ENCODE measurements at places on chromosomes 16 and 17.
A peak's percentile ranks its signal among the peaks of the same experiment; 100 is the strongest.

- no peak for DNase-seq
These were observed 2.4 kb downstream of the C1QL1 start for GRCh38 chr17:44965481-44966234.

DNA sequence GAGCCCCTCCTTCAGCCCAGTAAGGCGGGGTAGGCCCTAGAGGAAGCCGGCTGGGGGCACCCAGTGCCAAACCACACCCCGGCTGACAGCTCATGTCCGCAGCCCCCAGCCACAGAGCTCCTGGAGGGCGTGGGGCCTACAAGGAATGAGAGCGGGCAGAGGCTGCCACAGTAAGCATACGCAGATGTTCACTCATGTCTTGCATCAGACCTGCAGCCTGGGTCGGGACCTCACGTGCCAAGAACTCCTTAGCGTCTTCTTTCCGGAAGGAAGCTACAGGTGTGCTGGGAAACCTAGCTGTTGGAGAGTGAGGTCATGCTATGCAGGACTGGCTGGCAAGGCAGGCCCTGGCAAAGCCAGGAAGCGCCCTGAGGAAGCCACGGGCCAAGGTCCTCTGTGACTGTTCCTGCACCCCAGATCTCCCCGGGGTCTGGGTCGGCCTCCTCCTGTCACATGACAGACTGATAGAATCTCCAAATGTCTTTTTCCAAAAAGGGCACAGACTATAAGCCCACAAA is 1.6 kb downstream of the ZNF598 start:
- DNase-seq: no peak

DNA sequence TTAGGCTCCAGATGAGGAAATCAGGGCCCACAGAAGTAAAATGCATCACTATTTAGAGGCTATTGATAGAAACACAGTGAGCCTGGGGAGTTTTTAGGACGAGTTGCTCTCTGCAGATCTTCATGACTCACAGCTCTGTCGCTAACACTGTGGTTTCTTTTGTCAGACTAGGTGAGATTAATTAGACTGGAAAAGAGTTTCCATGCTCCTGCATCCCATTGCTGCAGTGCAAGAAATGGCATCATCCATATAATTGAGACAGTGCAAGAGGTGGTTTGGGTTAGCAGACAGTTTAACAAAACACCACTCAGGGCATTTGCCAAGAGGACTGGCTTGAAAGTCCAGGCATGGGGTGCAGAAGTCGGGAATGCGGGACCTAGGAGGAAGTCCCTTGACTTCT is 198.8 kb upstream of the CACNG5 start:
- DNase-seq: no peak

DNA sequence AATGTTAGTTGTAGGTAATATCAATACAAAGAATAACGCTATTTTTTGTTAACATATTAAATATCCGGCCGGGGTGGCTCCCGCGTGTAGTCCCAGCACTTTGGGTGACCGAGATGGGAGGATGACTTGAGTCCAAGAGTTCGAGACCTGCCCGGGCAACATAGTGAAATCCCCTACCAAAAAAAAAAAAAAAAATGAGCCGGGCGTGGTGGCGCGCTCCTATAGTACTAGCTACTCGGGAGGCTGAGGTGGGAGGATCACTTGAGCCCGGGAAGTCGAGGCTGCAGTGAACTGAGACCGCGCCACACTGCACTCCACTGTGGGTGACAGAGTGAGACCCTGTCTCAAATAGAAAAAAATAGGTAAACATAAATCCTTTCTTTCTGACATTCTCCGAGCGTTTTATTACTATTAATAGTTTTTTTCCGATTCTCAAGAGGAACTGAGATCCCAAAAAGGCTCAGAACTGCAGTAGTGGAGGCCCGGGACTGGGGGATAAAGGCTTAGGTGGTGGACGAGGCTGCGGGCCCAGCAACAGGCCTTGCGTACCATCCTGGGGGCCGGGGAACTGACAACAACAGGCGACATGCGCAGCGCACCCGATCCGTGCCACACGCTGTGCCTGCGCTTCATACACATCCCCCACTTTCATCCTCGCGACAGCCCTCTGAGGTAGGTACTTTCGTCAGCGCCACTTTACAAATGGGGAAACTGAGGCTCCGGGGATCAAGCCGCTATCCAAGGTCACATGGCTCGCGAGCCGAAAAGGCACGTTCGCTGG is 919 bp downstream of the N4BP1 start:
- peak; percentile 26 for DNase-seq

DNA sequence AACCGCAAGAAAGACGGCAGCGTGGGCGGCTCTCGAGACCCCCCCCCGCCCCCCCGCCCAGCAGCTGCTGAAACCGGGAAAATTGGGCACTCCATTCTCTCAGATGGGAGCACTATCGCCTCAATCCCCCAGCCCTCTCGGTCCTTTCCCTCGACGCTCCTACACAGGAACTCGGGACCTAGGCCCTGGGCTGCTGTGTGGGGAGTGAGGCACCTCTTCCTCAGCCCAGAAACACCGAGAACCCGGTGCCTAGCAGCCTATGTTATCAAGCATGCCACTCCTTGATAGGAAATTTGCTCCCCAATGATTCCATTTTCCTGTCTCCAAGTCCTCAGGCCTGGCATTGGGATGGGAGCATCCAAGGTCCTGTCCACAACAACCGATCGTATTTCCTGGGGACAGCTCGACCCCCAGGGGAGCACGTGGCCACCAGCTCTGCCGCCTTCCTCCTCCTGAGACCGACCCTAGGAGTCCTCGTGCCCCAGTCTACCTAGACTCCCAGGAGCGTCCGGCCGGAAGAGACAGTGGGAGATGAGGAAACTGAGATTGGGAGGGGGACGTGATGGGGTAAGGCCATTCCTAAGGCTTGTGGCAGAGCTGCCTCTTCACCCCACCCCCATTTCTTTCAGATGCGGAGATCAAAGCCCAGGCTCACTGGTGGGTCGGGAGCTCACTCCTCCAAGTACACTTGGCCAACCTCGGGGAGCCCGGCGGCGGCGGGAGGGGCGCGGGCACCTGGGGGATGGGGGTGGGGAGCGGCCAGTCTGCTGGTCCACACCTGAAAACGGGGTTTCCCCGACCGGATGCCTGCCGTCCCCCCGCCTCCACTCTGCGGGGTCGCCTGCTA is 17.5 kb upstream of the CBX8 start:
- no peak for DNase-seq

GRCh38 chr17:11730747-11731146 is 132.5 kb downstream of the DNAH9 start:
- no peak for DNase-seq

GRCh38 chr16:89020068-89020924 is 43.3 kb upstream of the CBFA2T3 start:
- DNase-seq: no peak

Data from NCI-H524 (cell line).